Dorsolateral prefrontal cortex (tissue), 122 donors: ENCODE measurements at places on chromosomes 4 and X. TPM values are rescaled to one million over a fixed set of nuclear protein-coding genes. Genes with fewer than 3 reads are reported as not detected.

- DNase-seq = no peak
Measured at GRCh38 chr4:184358521-184359232, 115.7 kb downstream of the IRF2 start.

DNA sequence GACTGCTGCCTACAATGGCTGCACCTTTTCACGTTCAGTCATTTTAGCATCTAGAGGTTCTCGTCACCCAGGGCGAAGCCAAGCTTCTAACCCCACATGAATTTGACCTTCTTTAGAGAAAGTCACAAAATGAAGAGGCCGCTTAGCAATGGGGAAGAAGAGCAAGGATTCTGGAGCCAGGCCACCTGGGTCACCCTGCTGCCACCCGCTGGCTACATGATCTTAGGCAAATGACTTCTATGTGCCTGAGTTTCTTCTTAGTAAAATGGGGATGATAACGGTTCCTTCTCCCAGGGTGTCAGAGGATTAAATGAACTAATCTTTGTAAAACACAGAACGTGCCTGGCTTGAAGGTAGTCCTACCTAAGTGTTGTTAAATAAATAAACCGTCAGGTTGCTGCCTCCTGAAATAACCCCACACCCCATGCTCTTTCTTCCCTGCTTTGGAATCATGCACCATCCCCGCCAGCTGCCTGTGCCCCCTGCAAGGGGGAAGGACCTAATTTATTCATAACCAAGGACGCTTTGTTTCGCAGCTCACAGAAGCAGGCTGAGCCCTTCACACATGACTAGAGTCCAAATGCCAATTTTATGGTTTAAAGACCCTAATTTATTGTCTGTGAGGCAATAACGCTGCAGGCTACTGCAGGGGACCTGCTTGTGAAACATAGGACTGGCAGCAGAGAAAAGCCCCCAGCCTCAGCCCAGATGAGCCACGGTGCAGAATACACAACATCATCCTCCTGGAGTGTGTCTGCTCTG is 28.6 kb upstream of the NSG1 start:
- no peak for DNase-seq

Gene SPANXB1
- total RNA-seq = not detected

DNA sequence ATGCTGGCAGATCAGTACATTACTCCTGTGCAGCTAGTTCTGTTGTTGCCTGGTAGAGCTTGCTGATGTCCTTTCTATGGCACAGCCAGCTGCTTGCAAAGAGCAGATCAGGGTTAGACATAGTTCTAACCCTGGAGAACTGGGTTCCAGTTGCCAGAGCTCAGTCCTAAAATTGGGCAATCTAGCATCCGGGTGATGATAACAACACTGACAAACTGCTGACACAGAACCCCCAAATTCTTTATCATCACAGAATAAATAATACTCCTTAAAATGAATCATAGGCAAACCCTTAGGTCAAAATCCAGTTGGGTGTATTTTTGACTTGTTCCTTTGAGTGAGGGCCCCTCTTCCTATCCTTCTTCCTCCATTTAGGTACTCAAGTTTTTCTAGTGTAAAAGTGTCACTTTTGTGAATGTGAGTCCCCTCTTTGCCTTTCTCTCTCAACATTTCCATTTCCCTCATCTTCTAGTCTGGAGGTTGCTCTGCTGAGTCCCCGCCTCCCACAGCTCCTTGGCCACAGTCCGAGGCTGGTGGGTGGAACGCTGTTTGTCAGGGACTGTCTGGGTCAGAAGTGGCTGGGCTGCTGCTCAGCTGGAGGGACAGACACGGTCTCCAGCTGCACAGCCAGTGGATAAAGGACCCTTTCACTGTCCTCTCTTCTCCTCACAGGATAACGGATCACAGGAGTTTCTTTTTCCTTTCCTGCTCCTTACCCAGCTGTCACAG is 93.6 kb upstream of the RASGEF1B start:
- peak; percentile 84 for DNase-seq

- no peak for DNase-seq
Measured at GRCh38 chrX:45632506-45632905, 431.8 kb upstream of the DIPK2B start.

Gene RBMX2
- total RNA-seq = 28.0 TPM

DNA sequence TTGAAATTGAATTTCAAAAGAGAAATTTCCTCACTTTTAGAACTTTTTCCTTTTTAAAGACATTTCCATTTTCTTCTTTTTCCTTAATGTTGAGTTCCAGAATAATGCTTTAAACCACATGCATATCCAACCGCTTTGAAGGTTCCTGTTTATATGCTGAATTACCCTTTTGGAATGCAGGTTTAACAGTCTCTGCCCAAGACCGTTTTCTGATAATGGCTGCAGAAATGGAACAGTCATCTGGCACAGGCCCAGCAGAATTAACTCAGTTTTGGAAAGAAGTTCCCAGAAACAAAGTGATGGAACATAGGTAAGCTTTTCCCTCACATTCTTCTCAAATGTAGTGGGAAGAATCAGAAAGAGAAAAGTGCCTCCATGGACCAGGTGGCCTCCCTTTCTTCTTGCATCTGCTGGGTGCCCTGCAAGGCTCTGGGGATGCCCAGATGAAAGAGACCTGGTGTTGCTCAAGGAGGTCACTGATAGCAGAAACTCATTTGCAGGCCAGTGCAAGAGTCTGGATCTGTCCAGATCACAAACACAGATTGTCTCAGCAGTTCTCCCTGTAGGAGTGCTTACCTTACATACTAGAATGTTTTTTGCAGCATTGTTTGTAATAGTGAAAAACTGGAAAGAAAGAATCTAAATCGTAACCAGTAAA is 42.9 kb downstream of the MOSPD2 start:
- DNase-seq = no peak

GRCh38 chr4:68152411-68152810 is 22.7 kb upstream of the TMPRSS11F start:
- DNase-seq = no peak

GRCh38 chr4:158013858-158014257 is 159.0 kb downstream of the GASK1B start:
- no peak for DNase-seq

DNA sequence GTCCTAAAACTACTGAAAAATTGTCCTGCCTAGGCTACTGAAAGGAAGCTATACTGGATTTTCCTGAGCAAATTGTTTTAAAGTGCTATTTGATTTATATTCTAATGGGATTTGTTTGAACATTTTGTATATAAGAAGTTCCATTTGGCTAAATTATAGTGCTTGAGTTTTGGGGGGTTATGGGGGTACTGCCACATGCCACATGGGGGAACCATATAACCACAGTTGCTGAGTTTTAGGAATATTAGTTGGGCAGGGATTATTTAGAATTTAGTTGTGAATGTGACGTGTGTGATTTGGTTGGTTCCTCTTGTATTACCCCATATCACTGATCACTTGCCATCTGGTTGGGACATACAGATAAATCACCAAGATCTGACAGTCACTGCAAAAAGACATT is 224.5 kb upstream of the TAPT1 start:
- DNase-seq = no peak

Gene NDUFA1
- total RNA-seq = 111 TPM

GRCh38 chr4:186946682-186947294 is 223.1 kb upstream of the FAT1 start:
- DNase-seq = no peak
